Stimulated activated CD4-positive, alpha-beta T cell treated with anti-CD3 and anti-CD28 coated beads, Interleukin-4, amount 100 ng/mL, for 1 hour (primary cell): ENCODE measurements at places on chromosomes 16 and 17.

- DNase-seq = no peak
Measured at GRCh38 chr17:76646712-76647111, 3.2 kb upstream of the ST6GALNAC1 start.

DNA sequence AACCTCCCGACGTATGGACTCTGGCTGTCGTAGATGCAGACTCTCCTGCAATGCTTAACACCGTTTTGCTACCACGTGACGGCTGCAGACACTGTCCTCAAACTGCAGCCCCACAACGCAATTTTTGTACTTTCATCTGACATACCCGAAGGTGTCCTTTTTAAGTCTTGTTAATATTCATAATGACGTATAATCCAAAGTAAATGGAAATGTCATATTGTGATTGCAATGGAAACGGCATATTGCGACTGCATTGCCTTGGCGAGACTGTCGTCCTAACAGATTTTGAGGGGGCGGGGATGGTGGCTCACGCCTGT, 79.3 kb upstream of the TBC1D3K start:
- DNase-seq = no peak

GRCh38 chr17:18968945-18969887, 17.3 kb downstream of the SLC5A10 start:
- DNase-seq = no peak

- DNase-seq = no peak
Measured at GRCh38 chr16:12994402-12994801, 93.0 kb downstream of the SHISA9 start.

GRCh38 chr17:42553161-42553818, 567 bp downstream of the HSD17B1 start:
- no peak for DNase-seq

- no peak for DNase-seq
Measured at GRCh38 chr17:73308017-73308823, 3.6 kb downstream of the CDC42EP4 start.

- no peak for DNase-seq
Measured at GRCh38 chr17:77726549-77727006, 231.9 kb upstream of the TNRC6C start.

DNA sequence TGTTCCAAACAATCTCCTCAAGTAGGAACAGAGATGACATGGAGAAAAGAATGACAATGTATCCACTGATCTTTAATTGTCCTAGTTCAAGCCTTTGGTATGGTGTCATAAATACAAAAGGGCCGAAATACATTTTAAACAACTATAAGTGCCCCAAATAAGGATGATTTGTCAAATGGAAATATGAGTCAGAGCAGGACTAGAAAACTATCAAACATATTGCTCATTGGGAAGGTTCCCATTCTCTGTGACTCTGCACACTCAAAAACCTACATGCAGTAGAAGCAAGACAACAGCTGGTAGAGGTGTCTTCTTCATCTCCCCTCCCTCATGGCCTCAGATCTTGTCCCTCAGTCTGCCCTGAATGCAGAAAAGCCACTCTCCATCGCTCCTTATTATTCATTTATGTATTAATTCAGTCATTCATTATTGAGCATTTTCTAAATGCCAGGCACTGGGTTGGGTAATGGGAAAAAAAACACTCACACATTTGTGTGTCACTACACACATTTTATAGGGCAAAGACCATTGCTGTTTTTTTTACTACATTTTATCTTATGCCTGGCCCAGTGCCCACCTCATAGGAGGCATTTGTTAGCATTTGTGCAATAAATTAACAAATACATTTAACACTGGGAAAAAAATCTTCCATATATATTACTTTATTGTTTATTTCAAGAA, 10.1 kb downstream of the CA10 start:
- no peak for DNase-seq

DNA sequence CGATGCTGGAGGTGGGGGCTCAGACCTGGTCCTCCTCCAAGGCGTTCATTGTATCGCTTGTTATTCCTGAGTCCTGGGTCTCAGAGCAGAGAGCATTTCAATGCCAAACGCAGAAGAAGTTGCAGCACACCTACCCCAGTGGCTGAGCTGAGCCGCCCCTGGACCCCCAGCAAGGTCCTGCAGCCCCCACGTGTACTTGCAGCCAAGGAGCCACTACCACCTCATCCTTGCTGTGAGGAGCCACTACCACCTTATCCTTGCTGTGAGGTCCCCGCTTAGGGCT, 13.5 kb downstream of the PLLP start:
- DNase-seq = no peak

DNA sequence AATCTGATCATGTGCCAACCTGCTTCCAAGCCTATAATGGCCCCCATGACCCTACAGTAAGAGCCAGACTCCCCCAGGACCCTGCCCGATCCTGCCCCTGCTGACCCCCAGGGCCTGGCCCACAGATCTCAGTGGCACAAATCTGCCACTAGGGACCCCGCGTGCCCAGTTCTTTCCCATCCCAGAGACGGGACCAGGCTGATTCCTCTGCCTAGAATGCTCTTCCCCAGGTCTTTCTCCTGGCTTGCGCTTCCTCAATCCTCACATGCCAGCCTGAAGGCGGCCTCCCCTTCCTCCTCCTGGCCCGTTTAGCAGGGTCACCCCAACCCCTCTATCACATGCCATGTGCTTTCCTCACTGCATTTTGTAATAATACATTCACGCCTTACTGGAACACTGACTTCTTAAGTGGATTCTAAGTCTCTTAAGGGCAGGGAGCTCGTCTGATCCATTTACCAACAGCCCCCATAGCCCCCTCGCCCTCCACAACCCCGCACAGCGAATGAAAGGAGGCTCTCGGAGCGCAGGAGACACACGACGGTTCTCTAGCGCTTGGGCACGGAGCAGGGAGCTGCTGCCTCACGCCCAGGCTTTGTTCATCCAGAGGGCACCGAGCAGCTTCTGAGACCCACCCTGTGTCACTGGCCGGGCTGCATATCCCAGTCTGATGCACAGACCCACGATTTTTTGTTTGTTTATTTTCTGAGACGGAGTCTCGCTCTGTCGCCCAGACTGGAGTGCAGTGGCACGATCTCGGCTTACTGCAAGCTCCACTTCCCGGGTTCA, 1.2 kb downstream of the TRIM65 start:
- DNase-seq = no peak

- DNase-seq = no peak
Measured at GRCh38 chr17:3669085-3669347, 404 bp downstream of the EMC6 start.

GRCh38 chr17:9729034-9729650, 62.2 kb downstream of the DHRS7C start:
- no peak for DNase-seq

DNA sequence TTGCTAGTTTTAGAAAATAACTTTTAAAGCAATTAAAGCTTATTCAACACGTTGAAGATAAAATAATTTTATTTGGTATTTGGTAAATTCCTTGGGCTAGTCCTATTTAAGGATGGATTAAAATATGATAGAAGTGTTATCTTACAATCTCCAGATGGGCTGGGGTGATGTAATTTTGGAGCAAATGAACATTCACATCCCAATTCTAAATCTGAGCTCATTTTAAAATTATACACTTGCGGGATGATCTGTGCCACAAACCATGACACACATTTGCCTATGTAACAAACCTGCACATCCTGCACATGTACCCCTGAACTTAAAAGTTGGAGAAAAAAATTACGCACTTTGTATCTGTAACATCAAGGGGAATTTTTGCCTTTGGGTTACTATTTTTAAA, 31.5 kb downstream of the NLK start:
- no peak for DNase-seq

- no peak for DNase-seq
Measured at GRCh38 chr17:68497885-68498319, 14.3 kb upstream of the PRKAR1A start.

- DNase-seq = no peak
Measured at GRCh38 chr17:61404663-61404912, 4.9 kb downstream of the TBX2 start.

GRCh38 chr16:11315510-11315909, 29.7 kb upstream of the RMI2 start:
- DNase-seq = no peak

DNA sequence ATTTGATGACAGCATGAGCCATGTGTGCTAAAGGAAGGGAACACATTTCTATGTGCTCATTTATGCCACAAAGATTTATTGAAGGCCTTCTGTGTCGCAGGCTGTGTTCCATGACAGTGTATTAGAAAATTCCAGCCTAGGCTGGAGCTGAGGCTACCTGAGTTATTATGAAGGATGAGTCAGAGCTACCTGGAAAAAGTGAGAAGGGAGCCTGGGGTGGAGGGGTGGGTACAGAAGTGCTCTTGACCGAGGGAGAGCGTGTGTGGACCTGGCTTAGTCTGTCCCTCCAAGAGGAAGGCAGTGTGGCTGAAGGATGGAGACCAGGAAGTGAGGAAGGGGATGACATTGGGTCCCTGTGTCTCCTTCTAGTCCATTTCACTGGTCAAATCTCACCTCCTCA, 98.3 kb downstream of the N4BP1 start:
- no peak for DNase-seq

GRCh38 chr17:58666858-58667267, 25.0 kb downstream of the TEX14 start:
- peak; percentile 18 for DNase-seq
